ENCODE measurements at places on chromosomes 3 and 15. TPM values are rescaled to one million over a fixed set of nuclear protein-coding genes. Genes with fewer than 3 reads are reported as not detected.
A peak's percentile ranks its signal among the peaks of the same experiment; 100 is the strongest.

DNA sequence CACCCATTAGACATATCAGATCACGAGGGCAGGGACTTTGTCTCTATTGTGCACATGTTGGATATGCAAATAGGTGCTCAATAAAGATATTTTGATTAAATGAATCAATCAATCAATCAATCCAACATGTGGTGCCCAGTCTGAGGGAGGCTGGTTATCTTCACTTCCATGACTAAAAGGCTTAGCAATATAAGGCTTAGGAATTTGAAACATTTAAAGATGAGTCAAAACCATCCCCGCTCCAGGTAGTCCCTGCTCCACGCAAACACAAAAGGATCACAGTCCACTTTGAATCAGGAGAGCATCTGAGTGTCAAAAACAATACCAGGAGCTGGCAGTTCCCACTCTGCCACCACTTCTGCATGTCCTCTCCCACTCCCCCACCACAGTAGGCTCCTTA is 25.8 kb upstream of the PRICKLE2 start:
- no peak for DNase-seq

The C2CD4A gene
- total RNA-seq, result 0.17 TPM

The CCDC14 gene
- total RNA-seq, result 50.5 TPM

DNA sequence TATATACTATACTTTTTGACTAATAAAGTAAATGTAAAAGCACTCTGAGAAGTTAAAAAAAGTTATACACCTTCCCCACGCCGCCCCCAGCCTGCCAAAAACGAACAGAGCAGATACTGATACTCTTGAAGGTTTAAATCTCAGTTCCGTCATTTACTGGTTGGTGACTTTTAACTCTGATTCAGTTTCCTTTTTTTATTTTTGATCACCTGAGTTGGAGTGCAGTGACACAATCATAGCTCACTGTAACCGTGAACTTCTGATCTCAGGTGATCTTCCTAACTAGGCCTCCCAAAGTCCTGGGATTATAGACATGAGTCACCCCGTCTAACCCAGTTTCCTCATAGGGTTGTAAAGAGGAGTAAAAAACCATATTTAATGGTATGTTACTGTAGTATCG is 3.3 kb upstream of the TIPIN start:
- no peak for DNase-seq

DNA sequence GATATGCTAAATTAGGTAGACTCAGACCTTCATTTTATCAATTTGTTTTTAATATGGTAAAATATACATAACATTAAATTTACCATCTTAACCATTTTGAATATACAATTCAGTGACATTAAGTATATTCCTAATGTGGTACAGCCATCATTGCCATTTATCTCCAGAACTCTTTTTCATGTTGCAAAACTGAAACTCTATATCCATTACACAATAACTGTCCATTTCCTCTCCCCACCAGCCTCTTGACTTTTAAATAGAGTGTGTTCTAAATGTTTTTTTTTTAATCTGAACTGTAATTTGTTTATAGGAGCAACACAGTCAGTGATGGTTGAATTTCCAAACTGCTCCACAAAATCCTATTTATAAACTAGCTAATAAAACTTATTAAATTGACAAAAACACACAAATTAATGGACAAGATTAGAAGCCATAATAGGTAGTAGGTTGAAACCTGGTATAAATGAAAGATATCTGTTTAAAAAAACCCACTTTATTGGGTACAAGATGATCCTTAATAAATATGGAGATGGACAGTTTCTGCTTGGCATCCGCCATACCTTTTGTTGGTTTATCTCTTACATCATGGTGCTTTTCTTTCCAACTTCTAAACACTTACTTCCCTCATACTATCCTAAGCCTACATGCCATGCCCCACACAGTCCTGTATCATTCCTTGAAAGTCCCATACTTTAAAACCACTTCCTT is 142.4 kb downstream of the ZPLD1 start:
- DNase-seq, result no peak

DNA sequence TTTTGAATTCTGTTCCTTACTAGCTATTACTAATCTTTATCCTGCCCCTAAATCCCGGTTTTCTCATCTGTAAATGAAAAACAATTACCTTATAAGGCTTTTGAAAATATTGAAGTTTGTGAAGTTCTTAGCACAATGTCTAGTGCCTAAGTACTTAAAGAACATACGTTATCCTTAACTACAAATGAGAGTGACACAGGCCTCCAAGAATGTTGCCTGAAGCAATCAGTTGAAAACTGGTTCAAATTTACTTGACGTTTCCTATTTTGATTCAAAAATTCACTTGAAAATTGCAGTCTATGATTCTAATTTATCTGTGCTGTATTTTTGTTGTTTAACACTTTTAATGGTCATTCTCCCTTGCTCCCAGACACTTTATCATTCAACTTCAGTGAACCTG is 3.2 kb downstream of the SENP7 start:
- DNase-seq, result no peak

The GP9 gene
- total RNA-seq, result 3.7 TPM

- peak; percentile 37 for DNase-seq
These were observed 769 bp downstream of the C2CD4A start for GRCh38 chr15:62067448-62068044.

GRCh38 chr3:111890051-111890580 is 31.1 kb downstream of the PHLDB2 start:
- DNase-seq, result no peak

Data from CD4-positive, CD25-positive, alpha-beta regulatory T cell (primary cell).